ENCODE measurements at places on chromosomes 13 and 19.

DNA sequence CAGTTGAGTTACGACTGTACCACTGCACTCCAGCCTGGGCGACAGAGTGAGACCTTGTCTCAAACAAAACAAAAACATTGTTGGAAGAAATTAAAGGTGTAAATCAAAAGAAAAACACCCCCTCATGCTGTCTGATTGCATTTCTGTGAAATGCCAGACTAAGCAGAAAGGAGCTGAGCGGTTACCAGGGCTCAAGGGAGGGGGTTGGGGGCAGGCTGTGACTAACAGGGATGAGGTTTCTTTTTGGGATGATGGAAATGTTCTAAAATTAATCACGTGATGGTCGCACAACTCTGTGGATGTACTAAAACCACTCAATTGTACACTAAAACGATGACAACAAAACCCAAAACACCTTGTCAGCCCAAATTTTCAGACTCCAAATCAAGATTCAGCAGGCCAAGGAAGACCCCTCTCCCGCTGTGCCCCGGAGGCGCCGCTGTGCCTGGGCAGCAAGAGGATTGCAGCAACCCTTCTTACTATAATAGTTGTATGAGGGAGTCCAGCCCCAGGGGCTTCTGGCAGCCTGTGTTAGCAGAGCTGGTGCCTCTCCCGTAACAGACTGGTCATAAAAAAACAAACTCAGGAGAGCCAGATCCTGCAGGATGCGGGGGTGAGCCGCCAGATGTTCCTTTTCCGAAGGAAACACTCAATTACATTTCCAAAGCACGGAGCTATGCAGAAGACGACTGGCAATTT, 20.9 kb downstream of the CAPS start:
- peak; percentile 51 for DNase-seq

DNA sequence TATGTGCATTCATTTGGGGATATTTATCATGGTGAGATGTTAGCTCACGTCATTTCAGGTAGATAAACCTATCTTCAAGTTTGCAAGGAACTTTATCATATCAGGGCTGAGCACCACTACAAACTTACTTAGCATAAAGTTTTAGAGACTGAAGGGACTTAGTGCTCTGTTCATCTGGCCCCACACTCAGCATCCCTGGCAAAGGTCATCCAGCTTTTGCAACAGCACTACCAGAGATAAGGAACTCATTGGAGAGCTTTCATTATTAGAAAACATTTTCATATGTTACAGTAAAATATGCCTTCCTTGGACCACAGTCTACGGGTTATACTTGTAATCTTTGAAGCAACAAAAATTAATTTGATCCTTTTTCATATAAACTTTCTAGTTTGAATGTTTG, 263.4 kb downstream of the POU4F1 start:
- no peak for DNase-seq

GRCh38 chr19:1070931-1071791, 4.2 kb downstream of the ARHGAP45 start:
- peak; percentile 19 for DNase-seq

- no peak for DNase-seq
Measured at GRCh38 chr13:82758044-82758443, 1124.2 kb downstream of the SLITRK1 start.

DNA sequence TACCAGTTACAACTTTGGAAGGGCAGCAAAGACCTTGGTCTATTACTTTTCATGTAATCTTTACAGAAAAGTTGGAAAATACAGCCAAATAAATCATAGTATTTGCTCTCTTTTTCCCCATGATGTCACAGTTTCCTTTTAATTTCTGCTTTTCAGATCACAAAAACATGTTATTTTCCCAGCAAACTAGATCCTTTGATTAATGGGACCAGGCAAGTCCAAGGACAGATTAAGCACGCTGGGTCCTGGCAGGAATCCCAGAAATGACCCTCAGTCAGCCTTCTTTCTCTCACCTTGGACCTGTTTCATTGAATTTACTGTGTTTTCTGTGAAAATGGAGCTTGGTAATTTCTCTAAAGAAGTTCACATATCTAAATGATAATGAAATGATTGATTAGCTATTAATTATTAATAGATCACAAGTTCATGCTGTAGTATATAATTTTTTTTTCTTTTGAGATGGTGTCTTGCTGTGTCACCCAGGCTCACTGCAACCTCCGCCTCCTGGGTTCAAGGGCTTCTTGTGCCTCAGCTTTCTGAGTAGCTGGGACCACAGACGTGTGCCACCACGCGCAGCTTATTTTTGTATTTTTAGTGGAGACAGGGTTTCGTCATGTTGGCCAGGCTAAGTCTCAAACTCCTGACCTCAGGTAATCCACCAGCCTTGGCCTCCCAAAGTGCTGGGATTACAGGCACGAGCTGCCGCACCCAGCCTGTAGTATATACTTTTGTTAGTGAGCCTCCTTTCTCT, 16.0 kb downstream of the SPATA13 start:
- DNase-seq, result no peak

DNA sequence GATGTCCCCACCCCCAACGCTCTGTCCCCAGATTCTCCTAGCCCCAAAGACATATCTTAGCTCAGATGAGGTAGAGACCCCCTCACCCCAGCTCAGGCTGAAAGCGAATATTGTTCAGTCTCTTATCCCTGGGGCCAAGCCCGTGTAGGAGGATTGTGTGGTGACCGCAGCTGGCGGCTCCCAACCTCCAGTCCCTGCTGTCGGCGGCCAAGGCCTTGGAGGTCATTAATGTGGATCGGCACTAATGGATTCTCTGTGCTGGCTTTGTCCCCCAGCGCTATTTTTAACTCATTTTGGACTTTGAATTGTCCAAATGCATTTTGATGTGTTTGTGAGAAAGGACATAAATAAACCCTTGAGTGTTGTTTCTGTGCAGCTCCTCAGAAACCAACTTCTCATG, 124.2 kb downstream of the UQCRFS1 start:
- DNase-seq, result no peak

DNA sequence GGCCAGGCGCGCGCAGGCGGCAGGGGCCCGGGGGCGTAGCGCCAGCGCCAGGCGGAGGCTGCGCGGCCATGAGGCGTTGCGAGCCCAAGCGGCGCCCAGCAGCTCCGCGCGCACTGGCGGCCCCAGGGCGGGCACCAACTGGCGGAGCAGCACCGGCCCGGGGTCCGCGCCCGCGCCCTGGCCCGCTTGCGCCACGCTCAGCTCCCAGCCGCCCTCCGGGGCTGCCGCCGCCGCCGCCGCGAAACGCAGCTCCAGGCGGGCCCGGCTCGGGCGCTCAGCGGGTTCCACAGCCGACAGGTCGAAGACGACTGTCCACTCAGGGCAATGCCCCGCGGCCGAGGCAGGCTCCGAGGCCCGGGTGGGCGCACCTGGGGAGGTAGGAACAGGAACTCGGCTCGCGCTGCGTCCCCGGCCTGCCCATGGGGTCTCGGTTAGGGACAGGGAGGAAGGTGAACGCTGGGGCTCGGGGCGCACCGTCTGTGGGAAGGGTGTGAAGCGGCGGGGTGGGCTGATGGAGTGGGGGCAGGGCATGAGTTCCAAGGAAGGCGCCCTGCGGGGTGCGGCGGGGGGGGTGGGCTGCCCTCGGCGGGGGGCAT, 26.8 kb downstream of the CERS1 start:
- DNase-seq, result peak; percentile 37

GRCh38 chr19:57719424-57719823, 8.0 kb downstream of the ZNF671 start:
- no peak for DNase-seq

DNA sequence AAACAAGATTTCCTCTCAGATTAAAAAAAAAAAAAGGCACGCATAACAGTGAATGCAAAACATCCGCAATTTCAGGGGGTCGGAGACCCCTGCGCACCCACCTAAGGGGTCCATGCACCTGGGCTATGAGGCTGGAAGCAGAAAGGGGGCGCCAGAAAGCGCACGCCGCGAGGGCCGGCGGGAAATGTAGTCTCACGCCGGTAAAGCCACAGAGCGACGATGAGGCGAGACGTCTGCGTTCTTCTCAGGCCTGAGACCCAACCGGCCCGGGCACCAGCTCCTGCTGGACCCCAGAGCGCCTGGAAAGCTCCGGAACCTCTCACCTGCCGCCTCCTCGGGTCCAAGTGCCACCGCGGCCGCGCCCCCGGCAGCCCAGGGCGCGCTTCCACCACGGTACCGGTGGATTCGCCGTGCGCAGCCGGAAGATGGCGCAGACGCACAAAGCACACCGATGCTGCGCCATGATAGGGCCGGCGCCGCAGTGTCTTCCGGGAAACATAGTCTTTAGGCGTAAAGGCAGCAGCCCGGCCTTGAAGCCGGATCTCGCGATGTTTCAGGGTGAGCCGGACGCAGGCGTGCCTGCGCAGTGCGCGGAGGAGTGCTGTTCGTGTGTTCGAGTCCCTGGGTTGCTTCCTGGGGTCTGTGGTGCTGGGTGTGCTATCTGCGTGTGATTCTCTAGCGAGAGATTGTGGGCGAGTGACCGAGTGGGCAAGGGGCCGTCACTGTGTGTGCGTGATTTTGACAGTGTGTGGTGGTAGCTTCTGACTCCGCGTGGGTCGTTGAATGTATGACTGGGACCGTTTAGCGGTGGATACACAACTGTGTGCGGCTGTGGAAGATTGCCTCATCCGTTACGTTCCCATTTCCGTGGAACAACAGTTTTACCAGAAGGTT, at the start of gene ZNF582:
Gene ZNF582, minus strand, starts transcription at position 416 of the 894 bp plus-strand sequence. CDS start 1,782 bp downstream, outside the sequence.
- peak; percentile 99 for DNase-seq
